ENCODE measurements at places on chromosomes 12 and 14.

DNA sequence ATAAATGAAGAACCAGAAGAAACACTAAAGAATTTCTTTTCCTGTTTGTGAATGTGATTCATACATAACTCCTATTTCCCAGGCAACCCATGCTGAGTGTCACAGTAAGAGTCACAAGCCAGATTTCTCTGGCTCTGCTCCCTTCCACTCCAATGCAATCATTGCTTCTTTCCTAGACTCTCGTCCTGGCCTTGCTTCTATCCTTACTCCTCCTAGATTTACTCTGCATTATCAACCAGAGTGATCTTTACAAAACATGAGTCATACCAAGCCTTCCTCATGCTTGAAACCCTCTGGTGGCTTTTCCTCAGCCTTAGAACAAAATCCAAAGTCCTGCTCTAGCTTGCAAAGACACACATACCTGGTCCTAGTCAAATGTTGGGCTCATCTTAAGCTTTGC lies 13.3 kb downstream of the IL22 start:
- no peak for DNase-seq

- DNase-seq: no peak
These were observed 116.6 kb upstream of the HIF1A start for GRCh38 chr14:61578745-61579144.

DNA sequence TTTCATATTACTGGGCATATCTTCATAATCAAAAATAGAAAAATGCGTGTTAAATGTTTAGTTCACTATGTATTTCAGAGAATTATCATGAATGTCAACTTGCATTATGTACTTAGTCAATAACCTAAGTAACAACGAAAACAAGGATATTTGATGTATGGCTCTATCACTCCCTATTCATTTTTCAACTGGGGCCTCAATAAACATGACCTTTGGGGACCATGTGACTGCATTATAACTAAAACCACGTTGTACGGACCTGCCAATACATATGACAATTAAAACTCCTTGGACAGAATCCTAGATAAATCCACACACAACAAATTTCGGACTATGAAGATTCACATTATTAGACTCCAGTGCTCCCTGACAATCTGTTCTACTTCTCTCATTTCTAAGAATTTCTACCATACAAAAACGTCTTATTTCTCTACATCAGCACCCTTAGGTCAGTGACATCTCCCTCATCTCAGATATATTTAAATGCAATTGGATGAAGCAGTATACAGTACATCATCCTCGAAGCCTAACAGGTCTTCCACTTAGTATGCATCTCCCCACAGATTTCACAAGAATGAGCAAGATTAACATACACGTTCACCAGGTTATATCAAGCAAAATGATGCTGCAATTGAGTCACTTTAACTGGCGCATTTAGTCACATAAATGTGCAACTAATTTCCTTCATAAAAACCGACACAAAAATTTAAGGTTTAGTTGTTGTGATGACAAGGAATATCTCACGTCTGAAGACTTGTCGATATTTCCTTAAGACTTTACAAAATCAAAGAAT lies 1.5 kb downstream of the UBE2N start:
- DNase-seq: no peak

DNA sequence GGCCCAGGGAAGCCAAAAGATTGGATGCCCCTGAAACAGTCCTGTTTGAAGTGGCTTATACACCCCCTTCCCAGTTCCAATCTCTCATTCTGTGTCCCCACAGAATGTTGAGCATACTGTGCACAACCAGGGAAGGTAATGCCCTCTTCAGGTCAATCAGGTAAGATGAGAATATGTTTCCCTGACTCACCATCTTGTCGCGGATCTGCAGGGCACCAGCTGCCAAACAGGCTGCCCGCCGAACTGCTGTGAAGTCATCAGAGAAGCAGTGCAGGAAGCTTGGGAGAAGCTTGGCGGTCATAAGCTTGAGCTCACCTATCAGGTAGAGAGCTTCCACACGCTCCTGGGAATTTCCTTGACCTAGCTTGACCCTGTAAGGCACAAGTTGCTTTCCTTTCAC lies 9.6 kb downstream of the RIOX1 start:
- DNase-seq: no peak

DNA sequence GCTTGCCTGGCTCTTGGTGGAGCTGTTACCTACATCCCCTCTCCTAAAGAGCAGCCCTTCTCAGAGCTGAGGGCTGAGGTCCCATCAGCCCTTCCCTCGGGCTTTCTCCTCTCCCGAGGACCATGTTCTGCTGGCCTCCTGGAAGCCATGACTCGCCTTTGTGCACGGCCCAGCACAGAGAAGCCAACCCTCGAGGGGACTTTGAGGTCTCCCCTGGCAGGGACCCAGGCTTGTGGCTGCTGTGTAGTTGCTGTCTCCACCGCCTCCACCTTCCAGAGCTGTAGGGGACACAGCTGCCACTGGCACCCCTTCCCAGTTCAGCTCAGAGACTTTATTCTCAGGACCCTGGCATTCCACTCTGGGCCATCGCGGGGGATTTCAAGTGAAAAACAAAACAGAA lies 22.9 kb upstream of the CCND2 start:
- DNase-seq: peak; percentile 15

DNA sequence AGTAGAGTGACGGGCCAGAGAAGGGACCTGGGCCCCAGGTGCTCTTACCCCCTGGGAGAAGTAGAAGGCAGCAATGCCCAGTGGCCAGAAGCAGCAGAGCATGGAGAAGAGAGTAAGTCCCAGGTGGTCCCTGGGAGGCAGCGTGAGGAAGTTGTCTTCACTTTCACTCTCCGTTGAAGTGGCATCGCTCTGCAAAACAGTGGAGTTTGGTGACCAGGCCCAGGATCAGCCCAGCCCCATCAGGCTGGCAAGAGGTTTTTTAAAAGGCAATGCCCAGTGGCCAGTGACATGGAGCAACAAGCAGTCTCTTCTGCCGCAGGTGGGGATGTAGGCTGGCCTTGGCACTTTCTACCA lies 18.2 kb downstream of the SYNDIG1L start:
- no peak for DNase-seq

DNA sequence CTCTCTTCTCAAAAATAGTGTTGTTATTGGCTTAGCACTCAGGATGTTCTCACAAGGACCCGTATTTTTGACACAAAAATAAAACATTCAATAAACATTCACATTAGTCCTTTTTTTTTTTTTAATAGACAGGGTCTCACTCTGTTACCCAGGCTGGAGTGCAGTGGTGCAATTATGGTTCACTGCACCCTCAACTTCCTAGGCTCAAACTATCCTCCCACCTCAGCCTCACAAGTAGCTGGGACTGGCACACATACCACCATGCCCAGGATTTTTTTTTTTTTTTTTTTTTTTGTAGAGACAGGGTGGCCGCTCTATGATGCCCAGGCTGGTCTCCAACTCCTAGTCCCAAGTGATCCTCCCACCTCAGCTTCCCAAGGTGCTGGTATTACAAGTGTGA lies 27.0 kb downstream of the PPP1R13B start:
- DNase-seq: no peak

- no peak for DNase-seq
These were observed 297.4 kb upstream of the RTL1 start for GRCh38 chr14:101200650-101201516.

DNA sequence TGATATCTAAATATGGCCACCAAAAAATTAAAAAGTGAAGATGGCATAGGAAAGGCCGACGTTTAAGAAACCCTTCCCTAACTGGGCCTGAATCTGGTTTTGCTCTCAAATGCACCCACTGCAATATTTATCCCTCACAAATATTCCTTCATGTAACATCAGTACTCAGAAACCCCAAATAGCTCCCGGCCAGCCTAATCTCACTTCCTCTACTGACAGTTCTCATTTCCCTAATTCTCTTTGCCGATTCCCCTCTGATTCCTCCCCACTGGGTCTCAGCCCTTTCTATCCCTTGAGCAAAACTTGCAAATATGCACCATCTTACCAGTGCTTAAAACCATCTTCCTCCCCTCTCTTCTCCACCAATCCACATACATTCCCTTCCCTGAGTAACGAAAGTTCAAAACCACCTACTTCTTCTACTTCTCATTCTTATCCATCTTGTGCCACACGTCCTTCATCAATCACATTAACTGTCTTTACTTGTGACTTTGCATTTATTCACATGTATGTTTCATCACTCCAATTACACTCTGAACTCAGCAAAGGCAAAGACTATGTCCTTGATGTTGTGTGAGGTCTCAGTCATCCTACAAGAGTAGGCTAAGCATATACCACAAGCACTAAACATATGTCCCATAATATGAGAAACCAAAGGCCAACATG lies 23.1 kb downstream of the KCNK10 start:
- no peak for DNase-seq

DNA sequence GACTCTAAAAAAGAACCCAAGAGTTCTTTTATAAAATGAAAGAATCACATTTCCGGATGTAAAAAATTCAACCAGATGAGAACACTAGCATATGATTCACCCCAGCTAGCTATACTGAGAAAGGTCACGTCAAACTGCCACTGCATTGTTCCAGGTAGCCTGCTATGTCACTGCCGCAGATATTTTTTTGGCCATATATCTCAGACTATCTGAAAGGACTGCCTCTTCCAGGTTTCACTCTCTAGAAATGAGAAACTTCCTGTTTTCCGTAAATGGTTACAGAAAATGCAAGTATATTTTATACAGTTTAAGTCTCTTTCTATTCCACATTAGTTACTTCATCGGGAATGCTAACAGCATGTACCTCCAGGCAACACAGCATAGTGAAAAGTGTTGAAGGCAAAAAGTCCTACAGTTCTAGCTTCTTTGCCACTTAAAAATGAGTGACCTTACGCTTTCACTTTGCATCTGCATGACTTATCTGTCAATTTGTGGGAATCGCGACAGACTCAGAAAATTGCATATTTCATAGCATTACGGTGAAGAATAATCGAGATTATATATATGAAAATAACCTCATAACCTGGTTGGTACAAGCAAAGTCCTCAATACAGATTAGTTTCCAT lies 105.2 kb downstream of the MED13L start:
- peak; percentile 68 for DNase-seq

- no peak for DNase-seq
These were observed 20.3 kb downstream of the DHX37 start for GRCh38 chr12:124968656-124969055.

DNA sequence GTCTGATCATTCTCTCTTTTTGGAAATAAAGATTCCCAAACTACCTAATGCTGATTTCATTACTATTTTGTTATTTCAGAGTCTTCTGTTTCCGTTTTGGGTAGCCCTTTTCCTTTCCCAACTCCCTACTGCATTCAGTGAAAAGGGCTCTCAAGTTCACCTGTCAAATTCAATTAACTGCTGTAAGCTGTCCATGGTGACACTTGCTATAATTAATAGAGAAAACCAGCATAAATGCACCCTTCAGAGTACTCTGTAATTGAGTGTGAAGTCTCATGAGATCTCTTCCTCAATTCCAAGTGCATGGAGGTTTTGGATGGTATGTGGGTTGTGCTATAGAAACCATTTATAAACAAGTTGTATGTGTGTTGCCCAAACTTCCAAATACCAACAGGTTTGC lies 187.2 kb downstream of the RPL10L start:
- DNase-seq: no peak

GRCh38 chr12:2234091-2234490 lies 181.3 kb downstream of the CACNA1C start:
- DNase-seq: no peak

DNA sequence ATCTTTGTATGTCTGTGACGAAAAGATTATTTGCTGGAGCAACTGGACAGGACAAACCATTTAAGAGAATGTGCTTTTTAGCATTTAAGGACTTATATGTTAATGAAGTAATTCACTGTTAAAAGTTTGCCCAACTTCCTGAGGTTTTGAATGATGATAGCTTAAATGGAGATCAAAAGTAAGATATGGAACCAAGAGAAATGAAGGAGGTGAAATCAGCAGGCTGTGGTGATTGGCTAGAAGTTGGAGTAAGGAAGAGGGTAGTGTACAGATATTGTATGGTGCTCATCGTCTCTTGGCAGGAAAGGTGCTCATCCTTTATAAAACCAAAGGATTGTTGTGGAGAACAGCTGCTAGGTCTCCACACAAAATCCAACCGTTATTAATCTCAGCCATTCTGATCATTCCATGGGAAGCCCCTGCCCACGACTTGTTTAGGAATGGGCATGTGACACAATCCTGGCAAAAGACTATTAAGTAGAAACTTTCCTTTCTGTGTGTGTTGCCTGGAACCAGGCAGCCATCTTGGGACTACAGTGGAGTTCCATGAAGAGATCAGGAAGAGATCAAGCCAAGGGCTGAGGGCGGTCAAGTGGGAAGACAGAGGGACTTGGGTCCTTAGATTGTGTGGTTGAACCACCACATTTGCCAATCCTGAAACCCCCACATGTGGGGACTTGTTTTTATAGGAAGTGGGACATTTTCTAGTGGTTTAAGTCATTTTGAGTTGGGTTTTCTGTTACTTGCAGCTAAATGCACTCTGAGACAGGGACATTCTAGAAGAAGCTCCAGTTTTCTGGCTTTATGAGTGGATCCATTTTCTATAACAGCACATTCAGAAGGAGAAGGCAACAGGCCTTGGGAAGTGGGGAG lies 56.8 kb upstream of the CHST11 start:
- no peak for DNase-seq

DNA sequence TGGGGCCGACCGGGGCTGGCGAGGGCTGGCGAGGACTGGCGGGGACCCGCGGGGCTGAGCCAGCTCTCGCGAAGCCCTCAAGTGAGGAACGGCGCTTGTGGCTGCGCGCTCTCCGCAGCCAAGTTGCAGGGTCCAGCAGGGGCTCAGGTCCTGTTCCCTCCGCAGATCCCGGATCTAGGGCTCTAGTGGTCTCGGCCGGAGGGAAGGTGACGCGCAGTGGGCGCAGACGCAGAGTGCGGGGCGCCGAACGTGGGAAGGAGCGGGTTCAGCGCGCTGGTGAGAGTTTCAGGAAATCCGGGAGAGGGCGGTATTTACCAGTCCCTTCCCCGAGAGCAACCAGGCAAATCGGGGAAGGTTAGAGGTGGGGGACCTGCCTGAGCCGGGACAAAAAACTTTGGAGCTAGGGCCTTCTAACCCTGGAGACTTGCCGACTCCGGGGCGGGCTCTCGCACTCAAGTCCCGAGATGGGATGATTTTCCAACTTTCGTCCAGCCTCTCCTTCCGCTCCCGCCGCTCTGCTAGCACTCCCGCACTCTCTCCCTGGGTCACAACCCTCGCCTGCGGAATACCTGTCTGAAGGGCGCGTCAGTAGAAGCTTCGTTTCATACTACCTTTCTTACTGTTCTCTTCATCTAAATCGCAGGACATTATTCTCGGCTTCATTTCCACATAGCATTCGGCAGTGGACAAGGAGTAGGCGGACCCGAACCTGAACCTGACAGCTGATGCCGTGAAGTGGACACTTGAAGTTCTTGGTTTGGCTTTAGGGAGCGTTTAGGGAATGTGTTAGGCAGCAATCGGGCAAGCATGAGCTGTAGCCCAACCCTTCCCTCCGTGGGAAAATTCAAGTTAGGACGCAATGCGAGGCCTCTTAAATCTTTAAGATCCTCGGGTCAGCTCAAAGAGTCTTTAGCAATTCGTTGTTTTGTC lies 13.6 kb upstream of the PAX9 start:
- DNase-seq: no peak

DNA sequence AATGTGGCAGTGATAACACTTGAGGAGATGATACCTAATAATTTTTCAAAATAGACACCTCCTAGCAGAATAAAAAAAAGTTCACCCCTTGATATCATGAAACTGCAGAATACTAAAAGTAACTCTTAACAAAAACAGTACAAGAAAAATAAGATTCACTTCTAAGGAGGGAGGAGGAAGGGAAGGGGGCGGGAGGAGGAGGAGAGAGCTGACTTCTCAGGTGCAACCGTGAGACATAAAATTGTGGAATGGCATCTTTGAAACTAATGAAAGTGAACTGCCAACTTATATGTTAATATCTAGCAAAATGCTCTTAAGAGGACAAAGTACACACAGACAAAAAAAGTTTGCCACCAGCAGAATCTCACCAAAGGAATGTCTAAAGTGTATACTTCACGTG lies 115.8 kb downstream of the SCFD1 start:
- no peak for DNase-seq

Measured in stimulated activated CD4-positive, alpha-beta T cell treated with anti-CD3 and anti-CD28 coated beads, Interleukin-15, amount 100 ng/mL, for 24 hours (primary cell).